ENCODE measurements at places on chromosomes 6 and 20.

DNA sequence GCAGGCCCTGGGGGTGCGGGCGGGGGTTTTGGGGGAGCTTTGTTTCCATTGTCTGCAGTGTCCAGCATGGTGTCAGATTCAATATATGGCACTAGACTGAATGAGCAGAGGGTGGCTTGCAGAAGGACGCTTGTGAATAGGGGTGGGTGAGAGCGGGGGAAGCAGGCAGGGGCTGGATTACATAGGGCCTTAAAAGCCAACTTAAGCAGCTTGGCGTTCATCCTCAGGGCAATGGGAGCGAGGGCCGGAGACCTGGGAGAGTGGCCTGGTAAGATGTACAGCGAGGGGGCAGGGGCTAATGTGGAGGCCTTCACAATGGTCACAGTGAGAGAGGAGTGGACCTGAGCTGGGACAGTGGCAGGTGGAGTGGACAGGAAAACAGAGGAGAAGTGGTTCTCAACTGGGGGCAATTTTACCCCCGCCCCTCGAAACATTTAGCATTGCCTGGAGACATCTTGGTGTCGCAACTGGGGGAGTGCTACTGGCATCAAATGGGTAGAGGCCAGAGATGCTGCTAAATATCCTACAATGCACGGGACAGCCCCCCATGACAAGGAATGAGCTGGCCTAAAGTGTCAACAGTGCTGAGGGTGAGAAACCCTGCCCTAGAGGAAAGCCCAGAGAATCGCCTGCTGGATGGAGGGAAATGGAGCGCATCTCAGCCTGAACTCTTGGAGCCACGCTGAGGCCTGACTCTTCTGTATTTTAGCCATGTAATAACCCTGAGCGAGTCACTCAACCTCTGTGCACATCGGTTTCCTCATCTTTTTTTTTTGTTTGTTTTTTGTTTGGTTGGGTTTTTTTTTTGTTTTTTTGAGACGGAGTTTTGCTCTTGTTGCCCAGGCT, 15.1 kb upstream of the BAK1 start:
- DNase-seq, result no peak

DNA sequence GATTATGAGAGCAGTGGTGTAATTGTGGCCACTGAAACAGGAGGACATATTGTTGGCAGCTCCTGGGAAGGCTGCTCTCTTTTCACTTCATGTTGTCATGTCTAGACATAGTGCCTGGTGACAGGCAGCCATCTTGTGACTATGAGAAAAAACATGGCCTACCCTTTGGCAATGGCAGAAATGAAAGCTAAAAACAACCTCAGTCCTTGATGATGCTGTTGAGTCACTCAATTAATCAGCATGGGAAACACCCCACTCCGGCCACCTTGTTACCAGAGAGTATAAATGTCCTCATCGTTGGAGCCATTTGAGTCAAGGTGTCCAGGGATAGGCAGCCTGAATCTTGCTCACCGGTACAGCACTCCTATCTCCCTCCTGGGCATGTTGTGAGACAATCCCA, 31.2 kb upstream of the HMGA1 start:
- no peak for DNase-seq

DNA sequence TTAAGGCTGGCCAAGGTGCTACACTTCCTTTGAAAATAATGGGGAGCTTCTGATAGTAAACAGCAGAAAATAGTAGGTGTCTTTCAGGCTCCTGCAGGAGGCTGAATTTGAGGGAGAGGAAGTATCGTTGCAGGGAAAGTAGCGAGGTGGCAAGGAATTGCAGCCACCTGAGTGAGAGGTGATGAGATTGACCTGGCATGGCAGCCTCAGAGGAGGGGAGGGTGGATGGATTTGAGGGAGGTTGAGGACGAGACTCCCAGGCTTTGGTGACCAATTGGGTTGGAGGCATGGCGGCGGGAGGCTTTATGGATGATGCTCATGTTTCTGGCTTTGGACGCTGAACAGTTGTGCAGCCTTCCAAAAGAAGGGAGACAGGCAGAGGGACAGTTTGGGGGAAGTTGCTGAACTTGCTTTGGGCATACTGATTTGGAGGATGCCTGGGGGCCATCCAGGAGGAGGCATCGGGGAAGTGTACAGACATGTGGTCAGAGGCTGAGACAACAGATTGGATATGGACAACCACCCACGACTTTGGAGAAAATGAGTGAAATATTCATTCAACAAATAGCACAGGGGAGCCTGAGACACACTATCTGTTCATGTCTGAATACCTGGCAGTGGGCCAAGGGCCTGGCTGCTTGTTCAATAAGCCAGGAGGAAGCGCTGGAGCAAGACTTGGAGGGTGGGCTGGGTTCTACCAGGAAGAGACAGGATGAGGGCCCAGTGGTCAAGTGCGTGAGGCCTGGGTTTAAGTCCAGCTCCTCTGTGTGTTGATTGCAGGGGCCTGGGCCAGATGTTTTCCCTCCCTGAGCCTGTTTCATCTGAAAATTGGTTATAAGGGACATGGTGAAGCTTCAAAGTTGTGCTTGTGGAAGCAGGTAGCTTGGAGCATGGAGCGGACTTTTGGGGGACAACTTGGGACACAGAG, 113.2 kb downstream of the CEBPB start:
- DNase-seq, result no peak

DNA sequence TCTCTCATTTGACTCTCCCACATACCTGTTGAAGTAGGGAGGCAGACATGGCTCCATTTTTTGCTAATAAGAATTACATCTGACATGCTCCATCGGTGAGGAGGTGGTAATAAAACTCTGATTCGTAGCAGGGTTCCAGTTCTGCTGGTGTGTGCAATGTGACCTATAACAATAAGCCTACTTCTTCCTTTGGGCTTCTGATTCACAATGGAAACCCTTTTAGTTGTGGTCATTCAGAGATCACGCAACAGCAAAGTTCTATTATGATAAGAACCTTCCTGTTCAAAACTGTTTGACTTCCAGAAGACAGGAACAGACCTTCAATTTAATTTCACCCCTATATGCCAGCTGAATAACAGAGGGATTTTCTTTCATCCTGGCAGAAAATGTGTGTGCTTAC, 31.4 kb upstream of the GSTA4 start:
- DNase-seq, result no peak

GRCh38 chr6:49720372-49720771, 7.0 kb upstream of the CRISP2 start:
- no peak for DNase-seq

DNA sequence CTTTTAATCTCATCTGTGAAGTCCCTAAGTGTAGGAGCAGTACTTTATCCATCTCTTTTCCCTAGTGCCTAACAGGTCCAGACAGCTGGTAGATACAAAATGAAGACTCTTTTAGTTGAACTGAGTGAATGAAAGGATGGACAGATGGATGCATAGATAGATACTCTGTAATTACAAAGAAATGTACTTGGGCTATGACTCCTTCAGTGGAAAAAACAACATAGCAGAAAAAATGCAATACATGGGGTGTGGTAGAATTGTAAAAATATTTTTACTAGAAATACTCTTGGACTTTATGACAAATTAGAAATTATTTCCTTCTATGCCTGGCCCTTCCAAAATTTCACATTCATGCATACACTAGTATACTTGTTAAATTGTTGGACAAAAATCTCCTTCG, 29.3 kb downstream of the KCNQ5 start:
- DNase-seq, result no peak

- DNase-seq, result no peak
Observed at GRCh38 chr6:160966493-160967229, 24.9 kb upstream of the MAP3K4 start.
